ENCODE measurements at places on chromosomes 3 and 15.

GRCh38 chr3:107100573-107100972 lies 276.7 kb upstream of the CCDC54 start:
- DNase-seq: no peak

DNA sequence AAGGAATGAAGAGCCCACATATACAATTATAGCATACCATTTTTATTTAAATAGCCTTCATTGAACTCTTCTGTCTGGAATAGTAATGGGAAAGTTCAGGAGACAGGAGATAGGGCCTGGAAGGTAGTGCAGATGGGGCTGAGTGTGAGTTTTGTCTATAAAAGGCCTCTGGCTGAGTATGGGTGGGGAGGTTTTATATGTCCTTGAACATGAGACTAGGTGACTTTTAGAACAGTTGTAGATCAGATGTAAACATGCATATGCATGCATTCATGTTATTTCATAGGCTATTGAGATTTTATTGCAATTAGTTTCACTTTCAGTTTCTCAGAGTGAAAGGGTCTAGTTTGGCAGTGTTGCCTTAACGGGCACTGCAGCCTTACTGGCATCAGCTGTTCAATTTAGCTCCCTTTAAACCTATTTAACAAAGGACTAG lies 27.1 kb downstream of the CGGBP1 start:
- peak; percentile 46 for DNase-seq

DNA sequence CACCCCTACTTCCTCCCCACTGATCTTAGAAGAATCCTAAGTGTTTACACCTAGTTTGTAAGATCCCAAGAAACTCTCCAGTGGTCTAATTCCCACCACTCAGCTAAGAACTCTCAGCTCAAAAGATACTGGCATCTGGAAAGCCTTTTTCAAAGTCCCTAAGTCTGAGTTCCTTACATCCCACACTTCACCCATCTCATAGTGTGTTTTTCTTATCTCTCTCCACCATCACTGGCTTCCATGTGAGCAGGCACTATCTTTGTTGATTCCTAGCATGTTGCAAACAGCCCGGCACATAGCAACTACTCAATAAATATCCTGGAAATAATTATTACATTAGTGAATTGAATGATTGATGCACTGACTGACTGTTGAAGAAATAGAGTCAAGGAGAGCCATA lies 173.7 kb downstream of the FHIT start:
- DNase-seq: no peak

- no peak for DNase-seq
Measured at GRCh38 chr15:35479423-35479822, 66.5 kb downstream of the DPH6 start.

DNA sequence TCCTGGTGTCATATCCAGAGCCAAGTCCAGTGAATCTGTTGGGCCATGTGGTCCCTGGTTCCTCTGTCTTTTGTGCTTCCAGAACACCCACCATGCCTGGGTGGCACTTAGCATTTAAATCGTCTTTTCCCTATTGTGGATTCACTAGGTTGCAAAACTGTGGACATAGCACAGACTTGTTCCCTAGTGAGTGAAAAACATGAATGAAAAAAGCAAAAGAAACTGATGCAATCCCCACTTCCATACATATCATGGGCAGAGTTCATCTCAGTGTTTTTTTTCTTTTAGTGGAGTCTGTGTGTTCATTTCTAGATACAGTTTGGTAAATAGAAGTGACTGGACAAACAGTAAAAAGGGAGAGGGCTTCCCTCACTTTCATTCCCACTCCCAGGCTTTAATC lies 170.5 kb downstream of the SLCO3A1 start:
- DNase-seq: no peak

DNA sequence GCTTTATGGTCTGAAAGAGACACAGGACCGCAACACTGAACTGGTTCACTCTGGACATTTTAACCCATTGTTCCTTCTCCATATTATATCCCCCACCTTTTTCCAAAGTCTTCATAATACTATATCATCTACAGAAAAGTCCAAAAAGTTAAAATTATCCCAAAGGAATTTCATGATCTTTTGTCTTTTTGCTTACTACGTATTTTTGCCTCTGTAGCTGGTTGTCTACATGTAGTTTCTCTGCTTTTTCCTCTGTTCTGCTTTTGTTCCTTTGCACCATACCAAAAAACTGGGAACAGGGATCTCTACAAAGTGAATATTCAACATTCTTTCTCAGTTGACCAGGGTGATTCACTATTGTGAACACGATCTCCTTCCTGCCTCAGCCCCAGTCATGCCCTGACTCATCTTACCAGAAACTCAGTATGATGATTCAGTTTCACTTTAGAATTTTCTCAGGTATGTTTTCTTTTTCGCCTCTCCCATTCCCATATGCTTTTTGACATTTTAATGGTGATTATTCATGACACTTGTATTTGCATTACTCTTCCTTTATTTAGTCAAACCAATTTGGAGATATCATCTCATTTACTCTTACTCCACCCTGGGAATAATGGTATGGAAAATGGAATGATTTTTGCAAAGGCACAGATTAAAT lies 14.5 kb downstream of the EMC4 start:
- peak; percentile 91 for DNase-seq

DNA sequence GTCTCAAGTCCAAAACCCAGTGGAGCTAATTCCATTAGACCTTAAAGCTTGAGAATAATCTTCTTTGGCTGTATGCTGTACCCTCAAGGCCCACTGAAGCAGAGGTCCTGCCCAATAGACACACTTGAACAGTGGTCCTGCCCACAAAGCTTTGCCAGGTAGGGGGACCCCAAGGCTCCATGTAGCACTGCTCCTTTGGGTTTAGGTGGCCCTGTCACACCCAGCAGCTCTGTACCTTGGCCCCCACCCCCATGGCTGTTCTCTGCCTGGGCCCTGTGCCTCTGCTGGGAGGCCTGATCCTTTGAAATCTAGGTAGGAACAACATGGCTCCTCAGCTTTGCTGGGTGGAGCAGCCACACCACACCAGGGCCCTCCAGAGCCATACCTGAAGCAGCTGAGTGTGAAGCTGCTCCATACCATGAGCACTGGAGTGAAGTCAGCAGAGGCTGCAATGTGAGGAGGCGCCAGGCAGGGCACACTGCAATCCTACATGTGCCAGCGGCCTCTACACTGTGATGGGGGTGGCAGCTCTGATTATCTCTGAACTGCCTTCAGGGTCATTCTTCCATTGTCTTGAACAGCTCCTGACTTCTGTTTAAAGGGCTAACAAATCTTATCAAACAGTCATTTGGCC lies 188.0 kb upstream of the CCDC54 start:
- DNase-seq: no peak

GRCh38 chr15:71443538-71443937 lies 328.3 kb downstream of the THSD4 start:
- peak; percentile 45 for DNase-seq

- DNase-seq: no peak
Measured at GRCh38 chr15:70406617-70407335, 309.1 kb upstream of the TLE3 start.

- no peak for DNase-seq
Measured at GRCh38 chr3:52451237-52452083, 2.4 kb downstream of the TNNC1 start.

DNA sequence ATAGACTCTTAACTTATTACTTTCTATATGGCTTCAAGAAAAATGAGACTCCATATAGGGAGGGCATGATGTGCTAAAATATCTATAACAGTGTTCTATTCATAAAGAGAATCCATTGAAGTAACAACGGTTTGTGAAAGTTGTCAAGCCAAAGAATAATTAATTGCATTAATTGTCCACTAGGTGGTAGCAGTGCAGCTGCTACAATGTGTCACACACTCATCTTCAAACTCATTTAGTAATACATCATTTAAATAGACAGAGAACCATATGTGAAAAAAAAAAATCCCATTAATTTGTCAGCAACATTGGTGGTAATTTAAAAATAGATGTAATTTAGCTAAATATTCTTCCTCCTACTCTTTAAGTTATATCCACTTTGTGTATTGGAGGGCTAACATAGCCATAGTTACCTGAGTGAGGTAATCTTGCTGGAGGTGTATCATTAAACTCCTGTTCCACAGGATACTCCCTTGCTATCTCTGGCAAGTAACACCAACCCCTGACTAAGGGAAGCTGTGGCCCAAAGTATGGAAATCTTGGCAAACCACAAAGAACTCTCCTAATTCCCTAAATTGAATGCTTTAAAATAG lies 3.7 kb upstream of the CPA3 start:
- peak; percentile 46 for DNase-seq

Measured in kidney capillary endothelial cell (primary cell).